ENCODE measurements at places on chromosomes 1 and 21. TPM values are rescaled to one million over a fixed set of nuclear protein-coding genes. Genes with fewer than 3 reads are reported as not detected.

GRCh38 chr1:31745096-31745945 is 18.8 kb downstream of the ADGRB2 start:
- no peak overlapping the region for H3K4me3 ChIP-seq
- no peak overlapping the region for H3K27ac ChIP-seq
- H3K4me1 ChIP-seq: no peaks in the 10 kb centered on the region
- no peaks in the 10 kb centered on the region for H3K36me3 ChIP-seq

GRCh38 chr1:6167391-6168303 is 12.5 kb downstream of the CHD5 start:
- no peaks in the 10 kb centered on the region for H3K4me1 ChIP-seq
- no peaks in the 10 kb centered on the region for H3K36me3 ChIP-seq
- no peak overlapping the region for H3K4me3 ChIP-seq
- H3K27me3 ChIP-seq: peaks cover 7% of the 10 kb centered on the region
- H3K27ac ChIP-seq: no peak overlapping the region

GRCh38 chr1:101344745-101345144 is 107.9 kb downstream of the S1PR1 start:
- no peak overlapping the region for H3K4me3 ChIP-seq
- H3K4me1 ChIP-seq: no peaks in the 10 kb centered on the region
- H3K36me3 ChIP-seq: no peaks in the 10 kb centered on the region
- H3K27me3 ChIP-seq: no peaks in the 10 kb centered on the region
- no peak overlapping the region for H3K27ac ChIP-seq

DNA sequence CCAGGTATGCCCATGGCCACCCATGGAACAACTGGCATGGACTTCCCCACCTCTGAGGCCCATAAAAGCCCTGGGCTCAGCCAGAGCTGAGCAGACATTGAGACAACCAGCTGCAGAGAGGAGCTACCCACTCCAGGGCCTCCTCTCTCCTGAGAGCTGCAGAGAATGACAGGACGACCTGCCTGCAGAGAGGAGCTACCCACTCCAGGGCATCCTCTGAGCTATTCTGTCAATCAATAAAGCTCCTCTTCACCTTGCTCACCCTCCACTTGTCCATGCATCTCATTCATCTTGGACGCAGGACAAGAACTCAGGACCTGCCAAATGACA is 43.4 kb downstream of the MATN1 start:
- H3K27me3 ChIP-seq: peaks cover 13% of the 10 kb centered on the region
- no peak overlapping the region for H3K4me3 ChIP-seq
- no peaks in the 10 kb centered on the region for H3K36me3 ChIP-seq
- no peaks in the 10 kb centered on the region for H3K4me1 ChIP-seq
- H3K27ac ChIP-seq: no peak overlapping the region

- H3K4me1 ChIP-seq: peaks cover 12% of the 10 kb centered on the region
- peaks cover 7% of the 10 kb centered on the region for H3K36me3 ChIP-seq
- peak overlapping the region; percentile 47 for H3K27ac ChIP-seq
- peak; percentile 87 for DNase-seq
- no peaks in the 10 kb centered on the region for H3K27me3 ChIP-seq
- H3K4me3 ChIP-seq: no peak overlapping the region
These were observed 8.5 kb downstream of the KYAT3 start for GRCh38 chr1:88983791-88984559.

GRCh38 chr1:155950829-155951228 is 9.4 kb downstream of the RXFP4 start:
- H3K36me3 ChIP-seq: peaks cover 61% of the 10 kb centered on the region
- H3K4me3 ChIP-seq: no peak overlapping the region
- H3K27me3 ChIP-seq: no peaks in the 10 kb centered on the region
- DNase-seq: no peak

DNA sequence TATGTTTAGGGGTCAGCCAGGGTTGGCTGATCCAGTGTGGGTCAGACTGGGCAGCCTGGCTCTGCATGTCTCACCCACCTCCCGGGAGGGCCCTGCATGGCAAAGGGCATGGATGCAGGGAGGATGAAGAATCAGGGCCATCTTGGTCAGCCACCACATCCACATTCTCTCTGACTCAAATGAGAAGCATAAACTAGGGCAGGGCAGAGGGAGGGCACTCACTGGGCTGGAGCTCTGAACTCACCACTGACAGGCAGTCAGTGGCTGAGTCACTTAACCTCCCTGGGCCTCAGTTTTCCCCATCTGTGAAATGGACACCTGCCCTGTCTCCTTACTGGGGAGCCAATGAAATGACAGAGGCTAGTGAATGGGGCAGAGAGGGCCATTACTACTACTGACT is 4.3 kb upstream of the CELA2A start:
- no peak overlapping the region for H3K27ac ChIP-seq
- no peaks in the 10 kb centered on the region for H3K36me3 ChIP-seq
- H3K4me3 ChIP-seq: no peak overlapping the region

GRCh38 chr1:44988531-44989156 is 2.2 kb upstream of the EIF2B3 start:
- no peak for DNase-seq
- peaks cover 10% of the 10 kb centered on the region for H3K4me1 ChIP-seq
- H3K4me3 ChIP-seq: no peak overlapping the region
- no peak overlapping the region for H3K27ac ChIP-seq

DNA sequence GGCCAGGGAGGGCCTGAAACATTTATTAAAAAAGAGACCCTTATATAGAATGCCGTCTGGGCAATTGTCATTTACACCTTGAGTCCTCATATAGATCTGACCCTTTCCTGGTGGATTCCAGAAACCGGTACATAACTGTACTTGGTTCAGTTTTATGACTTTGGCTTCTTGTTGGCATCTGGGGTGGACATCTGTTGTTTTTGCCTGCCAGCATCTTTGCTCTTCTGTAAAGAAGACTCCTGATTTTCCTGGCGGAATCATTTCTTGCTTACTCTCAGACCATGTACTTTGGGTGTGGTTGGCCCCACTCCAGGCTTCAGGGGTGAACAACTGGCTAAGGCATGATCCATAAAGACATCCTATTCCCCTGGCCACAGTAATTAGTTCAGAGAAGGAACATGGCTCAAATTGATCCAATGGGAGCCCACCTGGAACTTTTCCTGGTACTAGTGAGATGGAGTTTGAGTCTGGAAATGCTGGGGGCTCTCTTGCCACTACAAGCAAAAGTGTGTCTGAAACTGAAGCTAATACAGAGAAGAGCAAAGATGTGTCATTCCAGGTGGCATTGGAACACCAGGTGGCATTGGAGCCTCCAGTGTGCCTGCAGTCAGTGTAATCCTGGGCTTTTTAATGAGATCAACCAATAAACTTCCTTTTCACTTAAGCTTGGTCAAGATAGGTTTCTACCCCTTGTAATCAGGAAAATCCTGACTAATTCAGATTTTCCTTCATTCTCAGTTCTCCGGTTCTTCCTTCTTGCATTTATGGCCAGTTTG is 332.5 kb upstream of the CAMK1G start:
- peaks cover 3% of the 10 kb centered on the region for H3K4me1 ChIP-seq
- no peaks in the 10 kb centered on the region for H3K36me3 ChIP-seq
- no peak overlapping the region for H3K4me3 ChIP-seq
- H3K27me3 ChIP-seq: no peaks in the 10 kb centered on the region
- no peak for DNase-seq
- H3K27ac ChIP-seq: no peak overlapping the region

- peaks cover 2% of the 10 kb centered on the region for H3K36me3 ChIP-seq
- H3K4me3 ChIP-seq: no peak overlapping the region
- no peaks in the 10 kb centered on the region for H3K27me3 ChIP-seq
- no peak for DNase-seq
These were observed 11.0 kb downstream of the RAP1A start for GRCh38 chr1:111630567-111630966.

- no peak overlapping the region for H3K27ac ChIP-seq
- H3K36me3 ChIP-seq: no peaks in the 10 kb centered on the region
- no peak for DNase-seq
- no peak overlapping the region for H3K4me3 ChIP-seq
These were observed 18.4 kb upstream of the ELK4 start for GRCh38 chr1:205650241-205650640.

DNA sequence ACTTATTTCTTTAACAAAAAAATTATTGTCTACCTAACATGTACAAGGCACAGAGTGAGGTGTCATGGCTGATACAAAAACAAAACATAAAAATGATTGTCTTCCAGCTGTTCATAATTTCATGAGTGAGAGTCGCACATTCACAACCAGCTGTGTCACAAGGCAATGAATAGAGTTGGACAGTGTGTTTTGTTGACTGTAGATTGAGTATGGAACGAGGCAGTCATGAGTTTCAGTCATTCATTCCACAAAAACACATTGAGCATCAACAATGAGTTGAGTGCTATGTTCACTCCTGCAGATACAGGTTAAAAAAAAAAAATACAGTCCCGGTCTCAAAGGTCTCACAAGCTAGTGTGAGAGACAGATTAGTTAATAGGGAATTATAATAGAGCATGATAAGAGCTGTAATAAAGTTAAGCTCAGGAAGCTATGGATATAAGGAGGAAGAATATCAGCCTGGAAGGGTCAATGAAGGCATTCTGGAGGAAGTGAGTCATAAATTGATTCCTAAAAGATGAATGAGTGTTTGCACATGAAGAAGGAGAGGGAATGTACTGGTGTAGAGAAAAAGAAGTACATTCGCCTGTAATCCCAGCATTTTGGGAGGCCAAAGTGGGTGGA is 47.8 kb upstream of the ARHGAP29 start:
- H3K4me1 ChIP-seq: peaks cover 11% of the 10 kb centered on the region
- H3K27ac ChIP-seq: no peak overlapping the region
- no peak for DNase-seq
- H3K27me3 ChIP-seq: no peaks in the 10 kb centered on the region
- H3K4me3 ChIP-seq: no peak overlapping the region
- H3K36me3 ChIP-seq: no peaks in the 10 kb centered on the region

DNA sequence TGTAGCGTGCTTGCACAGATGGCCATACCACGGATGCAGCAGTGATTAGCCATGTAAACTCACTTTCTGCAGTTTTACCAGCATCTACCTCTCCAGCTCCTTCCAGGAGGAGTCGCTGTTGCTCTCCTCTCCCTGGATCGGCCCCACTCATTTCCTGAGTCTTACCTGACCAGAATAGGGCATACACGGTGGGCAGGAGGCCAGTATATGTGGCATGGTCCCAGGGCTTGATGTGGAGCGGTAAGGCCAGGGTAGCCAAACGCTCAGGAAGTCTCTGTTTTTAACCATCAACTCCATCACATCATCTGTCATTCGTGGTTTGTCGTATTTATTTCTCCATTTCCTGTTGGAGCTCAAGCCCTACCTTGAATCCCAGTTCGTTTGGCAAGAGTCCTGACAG is 163.4 kb upstream of the USP24 start:
- peak; percentile 37 for DNase-seq
- no peaks in the 10 kb centered on the region for H3K4me1 ChIP-seq
- H3K36me3 ChIP-seq: no peaks in the 10 kb centered on the region
- no peaks in the 10 kb centered on the region for H3K27me3 ChIP-seq

GRCh38 chr1:71828431-71829012 is 453.8 kb downstream of the NEGR1 start:
- no peaks in the 10 kb centered on the region for H3K36me3 ChIP-seq
- H3K27me3 ChIP-seq: no peaks in the 10 kb centered on the region
- H3K27ac ChIP-seq: no peak overlapping the region
- DNase-seq: no peak
- no peak overlapping the region for H3K4me3 ChIP-seq

DNA sequence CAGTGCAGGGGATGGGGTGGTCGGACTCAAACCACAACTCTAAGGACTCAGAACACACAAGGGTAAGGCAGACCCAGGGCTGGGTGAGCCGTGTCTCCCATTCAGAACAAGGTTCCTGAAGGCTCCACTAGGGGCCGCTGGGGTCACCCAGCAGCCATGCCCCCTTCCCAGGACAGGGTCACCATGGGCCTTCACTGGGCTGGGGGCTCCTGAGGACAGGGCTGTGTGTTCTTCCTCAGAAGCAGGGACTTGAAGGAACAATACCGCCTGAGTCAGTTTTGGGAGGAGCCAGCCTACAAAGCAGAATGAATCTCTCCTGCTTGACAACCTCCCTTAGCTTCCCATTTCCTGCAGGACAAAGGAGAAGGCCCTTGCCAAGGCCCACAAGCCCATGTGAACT is 15.4 kb downstream of the RIMS3 start:
- no peaks in the 10 kb centered on the region for H3K27me3 ChIP-seq
- DNase-seq: no peak
- no peaks in the 10 kb centered on the region for H3K4me1 ChIP-seq
- H3K4me3 ChIP-seq: no peak overlapping the region

The OPN3 gene
- 10.2 TPM for total RNA-seq

The UQCRHL gene
- 1.1 TPM for total RNA-seq

The ZBTB7B gene
- 83.3 TPM for total RNA-seq

The WDR77 gene
- total RNA-seq: 36.8 TPM

The PRELP gene
- total RNA-seq: 18.9 TPM

The DNM3 gene
- total RNA-seq: 7.3 TPM

The ITPKB gene
- total RNA-seq: 46.6 TPM

The PARK7 gene
- 140 TPM for total RNA-seq

The RNU1-4 gene
- total RNA-seq: 3,134 TPM

The DPYD gene
- 99.3 TPM for total RNA-seq
